Activated T-helper 1 cell treated with anti-CD3 and anti-CD28 coated beads, Interleukin-2, amount 50 U/mL, for 16 hours (primary cell): ENCODE measurements at places on chromosomes 1 and 21.

GRCh38 chr1:103211073-103211472 lies 102.8 kb upstream of the COL11A1 start:
- no peak for DNase-seq

- DNase-seq = no peak
These were observed 62.4 kb downstream of the RERE start for GRCh38 chr1:8754993-8755392.

- no peak for DNase-seq
These were observed 466 bp downstream of the VPS26C start for GRCh38 chr21:37266515-37267221.

DNA sequence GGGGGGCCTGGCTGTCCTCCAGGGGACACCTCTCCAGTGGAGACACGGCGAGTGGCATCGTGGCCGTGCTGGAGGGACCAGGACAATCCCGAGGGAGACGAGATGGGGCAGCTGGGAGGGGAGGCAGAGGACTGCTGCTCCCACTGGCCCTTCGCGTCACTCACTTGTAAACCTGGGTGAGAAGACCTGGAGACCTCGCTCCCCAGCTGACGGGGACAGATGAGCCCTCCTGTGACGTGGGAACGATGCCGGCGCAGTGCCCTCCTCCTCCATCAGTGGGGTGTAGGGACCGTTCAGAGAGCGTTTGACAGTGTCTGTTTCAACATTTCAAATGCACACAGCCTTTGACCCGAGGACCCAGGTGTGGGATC lies 4.6 kb downstream of the SPATC1L start:
- no peak for DNase-seq

DNA sequence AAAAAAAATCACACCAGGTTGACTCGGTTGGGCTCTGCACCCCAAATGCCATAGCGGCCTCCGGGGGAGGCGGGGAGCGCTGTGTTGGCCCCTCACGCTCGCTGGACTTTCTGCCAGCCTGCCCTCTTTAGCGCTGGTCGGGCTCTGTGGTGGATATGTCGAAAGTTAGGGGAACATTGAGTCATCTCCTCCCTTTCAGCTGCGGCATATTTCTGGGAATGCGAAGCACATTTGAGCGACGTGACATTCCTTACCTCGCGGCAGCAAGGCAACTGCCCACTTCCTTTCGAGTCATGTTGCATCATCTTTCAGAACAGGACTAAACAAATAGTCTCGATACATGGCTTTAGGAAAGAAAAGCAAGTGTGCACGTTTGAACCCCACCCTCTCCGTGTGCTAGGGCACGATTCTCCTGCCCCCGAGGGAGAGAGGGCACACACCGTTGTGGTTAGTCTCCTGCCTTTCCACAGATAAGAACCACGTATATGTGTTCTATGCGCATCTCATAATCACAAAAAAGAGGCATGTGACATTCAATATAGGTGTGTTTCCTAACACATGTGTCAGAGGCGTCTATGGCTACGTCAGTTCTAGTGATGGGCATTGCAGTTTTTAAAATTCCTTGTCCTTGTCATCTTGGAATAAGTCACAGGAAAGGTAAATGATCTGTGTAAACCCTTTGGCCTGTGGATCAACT lies 105.9 kb upstream of the SLC45A1 start:
- DNase-seq = no peak

DNA sequence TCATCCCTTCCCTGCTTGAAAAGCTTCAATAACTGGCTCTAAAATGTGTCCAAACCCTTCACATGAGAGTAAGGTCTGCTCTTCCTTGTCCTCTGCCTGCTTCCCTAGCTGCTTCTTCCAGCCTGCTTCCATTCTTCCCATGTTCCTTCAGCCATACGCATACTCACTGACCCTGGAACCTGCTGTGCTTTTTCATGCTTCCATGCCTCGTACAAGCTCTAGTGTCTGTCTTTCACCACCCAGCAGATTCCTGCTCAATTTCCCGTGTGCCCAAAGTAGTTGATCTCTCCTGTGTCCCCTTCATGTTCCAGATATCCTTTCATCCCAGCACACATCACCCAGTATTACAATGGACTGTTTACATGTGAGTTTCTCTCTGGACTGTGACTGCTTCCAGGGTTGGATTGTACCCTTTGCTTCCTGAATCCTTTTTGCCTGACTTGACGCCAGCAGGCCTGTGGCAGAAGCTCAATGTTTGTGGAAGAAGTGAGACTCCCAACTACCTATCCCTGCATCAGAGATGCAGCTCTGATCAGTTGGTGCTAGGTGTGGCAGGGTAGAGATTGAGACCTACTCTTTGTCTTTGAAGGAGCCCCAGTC lies 35.9 kb upstream of the RNF19B start:
- DNase-seq = no peak

GRCh38 chr21:41318218-41318617 lies 1.6 kb downstream of the FAM3B start:
- DNase-seq = no peak

DNA sequence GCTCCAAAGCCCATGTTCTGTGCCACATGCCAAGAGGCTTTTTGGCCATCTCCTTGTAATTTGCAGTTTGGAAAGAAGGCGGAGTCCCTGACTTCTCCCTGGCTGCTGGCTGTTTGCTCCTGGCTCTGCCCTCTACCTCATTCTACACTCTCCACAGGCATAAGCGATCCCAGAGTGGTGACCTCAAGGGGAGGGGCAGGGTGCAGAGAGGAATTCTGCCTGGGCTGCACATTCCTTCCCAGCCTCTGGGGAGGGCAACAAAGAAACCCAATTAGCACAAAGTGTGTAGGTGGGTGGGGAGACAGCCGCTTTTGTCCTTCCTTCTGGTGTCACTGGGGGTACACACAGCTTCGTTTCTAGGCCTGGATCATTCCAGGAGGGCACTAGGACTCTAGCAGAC lies 95.3 kb downstream of the HIVEP3 start:
- no peak for DNase-seq

DNA sequence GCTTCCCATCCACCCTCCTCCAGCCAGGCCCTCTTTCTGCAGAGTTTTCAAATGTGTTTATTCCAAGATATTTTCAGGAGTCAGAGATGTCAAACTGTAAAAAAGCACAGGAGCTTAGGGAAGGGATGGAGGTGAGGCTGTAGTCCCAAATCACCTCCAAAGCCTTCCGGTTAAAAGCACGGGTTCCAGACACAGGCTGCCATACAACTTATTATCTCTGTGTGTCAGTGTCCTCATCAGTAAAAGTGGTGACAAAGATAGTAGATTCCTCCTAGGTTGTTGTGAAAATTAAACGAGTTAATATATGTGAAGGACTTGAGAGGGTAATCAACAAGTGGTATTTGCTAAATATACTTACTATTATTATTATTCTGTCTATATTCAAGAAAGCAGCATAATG lies 15.1 kb downstream of the S100A7A start:
- no peak for DNase-seq

GRCh38 chr1:247415423-247416361 lies at the start of gene NLRP3:
NLRP3 (plus strand) TSS chr1:247416173; CDS start chr1:247418801, 2,628 bp downstream.
- DNase-seq = no peak

- DNase-seq = no peak
These were observed 57.3 kb upstream of the SSBP3 start for GRCh38 chr1:54463259-54464030.

GRCh38 chr21:35619184-35619583 lies 441.1 kb downstream of the SETD4 start:
- no peak for DNase-seq

- DNase-seq = no peak
These were observed 11.6 kb upstream of the CD46 start for GRCh38 chr1:207740207-207740606.

- no peak for DNase-seq
These were observed 1453.9 kb upstream of the B3GALT2 start for GRCh38 chr1:194640322-194640721.
